ENCODE measurements at places on chromosomes 5 and 9.

GRCh38 chr5:136249678-136250266 lies 56.8 kb upstream of the SMIM32 start:
- no peak for DNase-seq

DNA sequence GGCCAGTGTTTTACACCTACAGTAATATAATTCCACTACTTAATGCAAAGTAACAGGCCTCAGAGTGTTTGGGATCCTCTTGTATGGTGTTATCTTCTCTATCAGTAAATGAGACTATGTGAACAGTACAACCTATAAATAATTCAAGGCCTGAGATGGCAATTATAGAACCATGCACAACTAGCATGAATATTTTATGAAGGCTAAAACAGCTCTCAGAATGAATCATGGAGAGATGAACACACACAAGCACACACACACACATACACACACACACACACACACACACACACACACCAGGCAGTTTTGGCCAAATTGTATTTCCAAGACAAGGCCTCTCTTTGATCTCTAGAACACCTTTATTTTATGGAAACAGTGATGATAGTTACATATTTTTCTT lies 224.9 kb downstream of the EBF1 start:
- no peak for DNase-seq

DNA sequence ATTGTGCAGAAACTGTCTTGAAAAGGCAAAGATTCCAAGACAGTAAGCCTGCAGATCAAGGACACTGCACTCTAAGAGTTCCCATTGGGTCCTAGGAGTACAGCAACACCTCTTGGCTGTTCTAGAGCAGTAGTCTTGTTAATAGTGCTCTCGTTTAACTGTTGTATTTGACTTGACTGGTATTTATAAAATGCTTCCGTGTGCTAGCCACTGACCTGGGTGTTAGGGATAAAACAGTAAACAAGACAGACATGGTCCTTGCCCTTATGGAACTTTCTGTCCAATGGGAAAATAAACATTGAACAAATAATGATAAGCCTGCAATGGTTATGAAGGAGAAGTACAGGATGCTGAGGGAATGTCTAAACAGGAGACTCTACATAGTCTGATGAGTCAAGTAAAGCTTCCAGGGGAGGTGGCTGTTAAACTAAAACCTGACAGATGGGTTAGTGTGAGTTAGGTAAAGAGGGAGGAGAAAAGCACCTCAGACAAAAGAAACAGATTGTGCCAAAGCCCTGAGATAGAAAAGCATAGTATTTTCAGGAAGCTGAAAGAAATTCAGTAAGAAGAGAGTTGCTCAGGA lies 33.3 kb downstream of the TDRD7 start:
- DNase-seq, result no peak

GRCh38 chr9:133341369-133342068 lies 5.5 kb upstream of the SURF6 start:
- DNase-seq, result no peak

- no peak for DNase-seq
Measured at GRCh38 chr5:115501464-115502210, 42.9 kb downstream of the FEM1C start.

- no peak for DNase-seq
Measured at GRCh38 chr5:102902135-102902448, 147.0 kb downstream of the PAM start.

DNA sequence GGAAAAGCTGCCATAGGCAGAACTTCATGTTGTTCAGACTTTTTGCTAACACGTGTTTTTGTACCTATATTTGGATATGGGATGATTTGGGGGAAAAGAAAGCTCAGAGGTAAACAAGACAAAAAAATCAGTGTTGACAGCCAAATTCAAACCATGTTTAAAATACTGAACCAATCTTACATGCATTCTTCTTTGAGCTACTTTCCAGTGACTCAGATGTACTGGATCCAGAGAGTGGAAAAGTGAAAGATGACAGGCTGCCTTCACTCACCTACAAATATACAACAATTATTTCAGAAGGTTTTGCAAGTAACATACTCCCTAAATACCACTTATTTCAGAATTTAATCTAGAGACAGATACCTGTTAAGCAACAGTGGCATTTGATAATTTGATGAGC lies 165.7 kb downstream of the MPDZ start:
- no peak for DNase-seq

All from effector CD8-positive, alpha-beta T cell (primary cell).